ENCODE measurements at places on chromosomes 2 and 18.

- DNase-seq = no peak
These were observed 35.9 kb upstream of the NARS1 start for GRCh38 chr18:57657542-57657941.

- DNase-seq = no peak
These were observed 60.8 kb upstream of the RNF152 start for GRCh38 chr18:61953641-61954040.

- no peak for DNase-seq
These were observed 45.3 kb downstream of the SP110 start for GRCh38 chr2:230174466-230174865.

GRCh38 chr2:38207168-38207567 is 131.2 kb upstream of the CYP1B1 start:
- no peak for DNase-seq

- DNase-seq = peak; percentile 92
These were observed 4.4 kb downstream of the ANKRD23 start for GRCh38 chr2:96839293-96839874.

DNA sequence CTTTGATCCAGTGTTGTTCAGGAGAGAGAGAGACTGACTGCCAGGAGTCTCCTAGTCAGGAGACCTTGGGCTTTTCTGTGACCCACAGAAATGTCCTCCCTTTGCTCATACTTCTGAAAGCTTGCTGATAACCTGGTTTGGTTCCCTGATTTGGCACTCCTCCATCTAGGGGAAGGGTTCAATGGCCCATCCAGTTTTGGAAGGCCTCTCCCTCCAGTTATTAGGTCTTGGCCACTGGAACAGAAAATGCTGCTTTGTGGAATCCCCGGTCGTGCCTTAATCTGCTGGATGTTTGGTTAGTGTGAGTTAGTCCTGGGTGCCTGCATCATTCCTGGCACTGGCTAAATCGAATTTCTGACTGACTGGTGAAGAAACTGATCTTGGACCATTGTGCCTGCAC is 35.7 kb downstream of the KDM3A start:
- DNase-seq = no peak

- no peak for DNase-seq
These were observed 260.8 kb downstream of the TGIF1 start for GRCh38 chr18:3710712-3711301.

DNA sequence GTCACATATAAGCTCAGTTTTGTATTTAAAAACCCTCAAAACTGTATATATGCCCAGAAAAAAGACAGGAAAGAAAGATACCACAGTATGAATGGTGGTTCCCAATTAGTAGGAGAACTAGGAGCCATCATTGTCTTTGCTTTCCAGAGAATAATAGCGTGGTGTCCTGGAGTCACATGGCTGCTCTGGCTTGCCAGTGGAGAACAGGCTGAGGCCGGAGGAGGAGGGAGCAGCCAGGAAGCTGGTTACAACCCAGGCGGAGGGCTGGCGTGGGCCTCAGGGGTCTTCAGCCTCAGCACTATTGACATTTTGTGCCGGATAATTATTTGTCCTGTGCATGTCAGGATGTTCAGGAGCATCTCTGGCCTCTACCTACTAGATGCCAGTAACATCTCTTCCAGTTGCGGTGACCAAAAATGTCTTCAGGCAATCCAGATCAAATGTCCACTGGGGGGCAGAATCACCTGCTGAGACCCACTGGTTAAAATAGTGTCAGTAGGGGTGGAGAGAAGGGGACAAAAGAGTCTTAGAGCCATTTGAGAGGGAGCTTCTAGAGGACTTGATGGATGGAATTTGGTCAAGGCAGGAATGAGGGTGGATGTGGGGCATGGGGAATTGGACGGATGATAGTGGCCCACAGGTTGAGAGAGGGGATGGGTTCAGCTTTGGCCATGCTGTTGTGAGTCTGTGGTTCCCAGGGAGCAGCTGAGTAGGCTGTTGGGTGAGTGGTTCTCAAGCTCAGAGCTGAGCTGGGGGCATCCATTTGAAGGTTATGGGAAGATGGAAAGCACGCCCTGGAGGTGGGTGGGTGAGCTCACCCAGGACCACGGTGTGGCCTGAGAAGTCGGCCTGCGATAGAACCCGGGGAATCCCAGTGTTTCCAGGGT is 144.9 kb downstream of the AGAP1 start:
- no peak for DNase-seq

DNA sequence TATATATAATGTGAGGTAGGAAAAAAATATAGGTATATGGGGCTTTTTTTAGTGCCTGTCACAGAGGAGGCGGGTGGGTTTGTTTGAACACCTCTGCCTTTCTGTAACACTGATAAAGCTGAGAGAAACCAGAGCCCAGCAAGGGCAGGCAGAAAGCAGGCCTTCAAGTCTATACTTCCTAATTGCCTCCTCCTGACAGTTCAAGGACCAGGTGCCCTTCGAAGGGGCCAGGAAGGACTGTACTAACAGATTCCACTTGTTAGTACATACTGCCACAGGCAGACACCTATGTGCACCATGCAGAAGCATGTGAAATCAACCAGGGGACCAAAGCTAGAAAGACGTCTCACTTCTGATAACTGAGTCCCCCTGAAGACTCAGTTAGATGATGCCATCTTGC is 13.8 kb downstream of the SLC1A4 start:
- DNase-seq = no peak

DNA sequence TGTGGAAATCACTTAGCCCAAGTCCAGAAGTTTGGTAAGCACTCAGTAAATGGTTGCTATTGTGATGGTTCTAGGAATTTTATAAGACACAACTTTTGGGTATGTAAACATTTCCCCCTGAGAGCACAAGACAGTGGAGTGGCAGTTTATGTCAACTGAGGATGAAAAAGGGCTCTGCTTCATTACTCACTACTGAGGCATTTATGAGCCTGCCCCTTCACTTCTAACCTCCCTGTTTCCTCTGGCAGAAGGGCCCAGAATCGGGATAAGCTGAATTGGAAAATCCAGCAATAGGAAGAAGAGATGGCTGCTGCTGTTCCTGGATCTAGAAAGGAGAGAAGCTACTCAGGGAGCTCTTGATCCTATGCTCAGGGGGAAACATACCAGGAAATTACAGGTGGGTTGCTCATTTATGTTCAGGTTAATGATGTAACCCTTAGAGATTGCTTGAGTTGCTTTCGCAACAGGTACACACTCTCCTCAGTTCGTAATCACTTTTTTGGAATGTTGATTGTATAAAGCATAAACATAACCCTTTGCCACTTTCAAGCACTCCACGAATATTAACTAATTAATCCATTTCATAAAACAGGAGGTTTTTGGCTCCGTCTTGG is 46.3 kb downstream of the ADCYAP1 start:
- DNase-seq = no peak

- DNase-seq = no peak
These were observed 69.7 kb downstream of the TGOLN2 start for GRCh38 chr2:85257970-85258605.

- DNase-seq = no peak
These were observed 15.9 kb downstream of the CCDC93 start for GRCh38 chr2:117997872-117998454.

Data from activated CD8-positive, alpha-beta T cell treated with anti-CD3 and anti-CD28 coated beads for 36 hours (primary cell).